Activated naive CD8-positive, alpha-beta T cell treated with anti-CD3 and anti-CD28 coated beads for 36 hours (primary cell): ENCODE measurements at places on chromosomes 11 and 22.

DNA sequence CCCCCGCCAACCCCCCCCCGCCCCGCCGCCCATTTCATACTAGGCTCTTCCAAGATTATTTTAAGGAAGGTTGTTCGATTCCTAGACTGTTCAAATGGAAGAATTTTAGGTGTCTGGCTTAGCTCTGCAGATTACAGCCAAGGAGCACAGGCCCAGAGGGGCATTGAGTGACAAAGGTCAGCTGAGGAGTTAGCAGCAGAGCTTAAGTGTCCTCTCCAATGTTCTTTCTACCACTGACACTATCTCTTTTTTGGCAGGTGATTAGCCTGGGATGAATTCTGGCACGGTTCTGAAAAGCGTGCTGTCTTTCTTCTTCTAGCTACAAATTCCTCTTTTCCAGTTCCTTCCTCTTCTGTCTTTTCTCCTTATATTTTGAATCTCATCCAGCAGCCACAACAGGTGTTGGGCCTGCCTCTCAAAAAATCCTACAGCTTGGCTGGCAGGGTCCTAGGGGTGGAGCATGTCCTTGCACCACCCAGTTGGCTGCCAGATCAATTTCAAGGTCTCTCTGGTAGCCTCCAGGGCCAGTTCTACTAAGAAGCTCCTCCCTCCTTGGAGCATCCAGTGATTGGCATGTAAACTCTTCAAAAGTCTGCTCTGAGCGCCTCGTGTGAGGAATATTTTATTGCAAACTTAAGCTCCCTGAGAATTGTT lies 23.0 kb downstream of the KCNE3 start:
- no peak for DNase-seq

DNA sequence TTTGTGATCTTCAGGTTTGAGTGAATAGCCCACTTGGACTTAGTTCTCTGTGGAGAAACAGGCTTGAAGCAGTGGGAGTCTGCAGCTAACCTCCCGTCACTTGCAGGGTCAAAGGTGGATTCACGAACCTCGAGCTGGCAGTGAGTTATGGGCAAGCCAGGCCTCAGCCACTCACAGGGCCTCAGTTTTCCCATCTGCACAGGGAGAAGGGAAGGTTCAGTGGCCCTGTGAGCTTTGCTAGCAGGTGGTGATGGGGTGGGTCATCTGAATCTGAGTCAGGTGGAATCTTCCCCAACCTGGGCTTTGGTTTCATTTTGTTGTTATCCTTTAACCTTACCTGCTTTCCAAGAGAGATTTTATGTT lies 86.6 kb upstream of the GRIK4 start:
- DNase-seq = no peak

GRCh38 chr11:68020575-68020974 lies 9.9 kb upstream of the NDUFS8 start:
- DNase-seq = no peak

GRCh38 chr11:69637941-69638871 lies 2.8 kb upstream of the CCND1 start:
- DNase-seq = no peak

- DNase-seq = no peak
These were observed 14.8 kb downstream of the PLAAT3 start for GRCh38 chr11:63599211-63600122.

GRCh38 chr11:58654908-58655296 lies 32.4 kb downstream of the CNTF start:
- no peak for DNase-seq

- no peak for DNase-seq
These were observed 173.7 kb upstream of the ANO3 start for GRCh38 chr11:26158251-26158650.

GRCh38 chr11:129230006-129230405 lies 37.9 kb upstream of the ARHGAP32 start:
- no peak for DNase-seq

DNA sequence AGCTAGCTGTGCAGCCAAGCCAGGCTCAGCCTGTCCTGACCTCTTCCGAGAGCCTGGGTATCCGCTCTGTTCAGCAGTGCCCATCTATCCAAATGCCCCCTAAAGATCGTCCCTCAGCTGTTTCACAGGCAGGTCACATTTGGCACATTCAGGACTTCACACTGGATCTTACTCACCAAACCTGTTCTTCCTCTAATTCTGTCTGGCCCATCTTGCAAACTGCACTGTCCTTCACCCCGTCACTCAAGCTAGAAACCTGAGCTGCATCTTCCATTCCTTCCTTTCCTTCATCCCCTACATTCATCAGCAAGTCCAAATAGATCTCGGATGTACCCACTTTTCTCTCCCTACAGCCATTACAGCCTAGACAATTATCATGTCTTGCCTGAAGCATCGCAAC lies 60.7 kb upstream of the CSNK2A3 start:
- DNase-seq = no peak

- DNase-seq = no peak
These were observed 12.0 kb upstream of the MUC6 start for GRCh38 chr11:1048375-1049070.

- no peak for DNase-seq
These were observed 1357.3 kb upstream of the TENM4 start for GRCh38 chr11:80798174-80798573.

- DNase-seq = peak; percentile 81
These were observed 3.6 kb upstream of the APOBEC3A start for GRCh38 chr22:38953577-38954413.

GRCh38 chr11:128420951-128421350 lies 166.4 kb downstream of the ETS1 start:
- DNase-seq = no peak

- DNase-seq = no peak
These were observed 99.8 kb downstream of the CTTN start for GRCh38 chr11:70498171-70498571.

- no peak for DNase-seq
These were observed 86.3 kb upstream of the LRRC55 start for GRCh38 chr11:57095417-57095816.

DNA sequence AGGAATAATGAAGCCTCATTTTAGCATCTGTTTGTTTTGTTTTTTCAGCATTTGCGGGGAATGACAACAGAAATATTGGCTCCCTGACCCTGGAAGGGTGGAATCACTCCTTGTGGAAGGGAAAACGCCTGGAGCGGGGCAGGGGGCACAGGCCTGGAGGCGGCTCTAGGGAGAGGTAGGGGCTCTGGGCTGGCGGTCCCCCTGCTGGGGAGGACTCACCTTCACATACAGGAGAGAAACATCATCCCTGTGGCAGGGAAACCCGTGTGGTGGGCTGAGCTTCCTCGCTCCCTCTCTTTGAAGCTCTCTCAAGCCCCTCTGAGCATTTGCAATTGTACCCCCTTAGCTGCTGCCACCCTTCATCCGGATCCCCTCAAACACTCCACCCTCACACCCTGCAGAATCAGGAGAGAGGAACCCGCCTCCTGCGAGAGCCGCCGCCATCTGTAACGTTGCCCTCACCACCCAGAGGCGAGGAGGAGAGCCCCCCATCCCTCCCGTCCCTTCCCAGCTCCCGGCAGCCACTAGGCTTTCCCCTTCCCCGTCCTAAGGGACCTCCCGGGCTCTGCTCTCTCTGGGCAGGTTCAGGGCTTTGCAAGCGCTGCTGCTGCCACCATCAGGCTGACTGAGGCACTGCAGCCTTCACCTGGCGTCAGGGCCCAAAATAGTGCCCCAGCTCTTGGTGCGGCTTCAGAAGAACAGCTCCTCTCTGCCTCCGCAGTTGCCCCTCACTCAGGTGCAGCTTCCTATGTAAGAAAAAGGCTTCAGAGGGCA lies 10.4 kb downstream of the KIRREL3 start:
- peak; percentile 51 for DNase-seq

DNA sequence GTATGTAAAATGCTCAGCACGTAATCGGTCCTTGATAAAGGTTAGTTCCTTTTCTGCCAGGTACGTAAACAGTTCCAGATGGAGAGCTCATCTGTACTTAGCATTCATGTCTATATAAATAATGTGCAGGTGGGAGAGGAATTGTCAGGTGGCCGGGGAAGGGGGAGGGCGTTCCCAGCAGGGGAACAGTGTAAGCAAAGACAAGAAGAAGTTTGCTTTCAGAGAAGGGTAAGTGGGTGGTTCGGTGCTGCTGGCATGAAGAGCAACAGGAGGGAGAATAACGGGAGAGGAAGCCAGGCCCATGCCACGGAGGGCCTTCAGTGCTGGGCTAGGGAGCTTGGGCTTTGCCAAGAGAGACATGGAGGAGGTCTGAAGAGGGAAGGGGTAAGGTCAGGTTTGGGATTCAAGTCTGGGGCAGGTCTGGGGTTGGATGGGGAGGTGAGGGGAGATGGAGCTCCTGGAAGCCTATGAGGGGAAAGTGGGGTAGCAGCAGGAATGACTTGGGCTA lies 11.4 kb upstream of the WNT11 start:
- DNase-seq = no peak

DNA sequence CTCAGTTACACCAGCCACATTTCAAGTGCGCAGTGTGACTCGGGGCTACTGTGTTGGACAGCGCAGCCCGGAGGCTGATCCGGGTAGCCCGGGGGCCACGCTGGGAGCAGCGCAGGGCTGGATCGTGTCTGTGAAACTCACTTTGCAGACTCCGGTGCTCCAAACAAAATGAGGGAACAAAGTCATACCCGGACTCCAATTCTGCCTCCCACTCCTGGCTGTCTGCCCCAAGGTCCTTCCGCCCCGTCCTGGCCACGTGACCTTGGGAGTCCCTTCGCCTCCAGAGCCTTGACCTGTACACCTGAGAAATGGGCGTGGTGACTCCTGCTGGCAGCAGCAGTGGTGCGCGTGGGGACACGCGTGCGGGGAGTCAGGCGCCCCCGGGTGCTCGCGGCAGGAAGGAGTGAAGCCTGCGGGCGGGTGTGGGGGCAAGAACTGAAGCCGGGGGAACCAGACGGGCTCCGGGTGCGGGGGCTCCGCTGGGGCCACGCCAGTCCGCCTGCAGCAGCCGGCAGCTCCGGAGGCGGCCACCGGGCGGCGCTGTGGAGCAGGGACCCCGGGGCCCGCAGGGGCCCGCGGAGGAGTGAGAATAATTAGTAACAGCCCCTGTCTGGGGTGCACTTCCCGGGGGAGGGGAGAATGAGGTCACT lies 42.4 kb downstream of the KCNJ4 start:
- peak; percentile 68 for DNase-seq

DNA sequence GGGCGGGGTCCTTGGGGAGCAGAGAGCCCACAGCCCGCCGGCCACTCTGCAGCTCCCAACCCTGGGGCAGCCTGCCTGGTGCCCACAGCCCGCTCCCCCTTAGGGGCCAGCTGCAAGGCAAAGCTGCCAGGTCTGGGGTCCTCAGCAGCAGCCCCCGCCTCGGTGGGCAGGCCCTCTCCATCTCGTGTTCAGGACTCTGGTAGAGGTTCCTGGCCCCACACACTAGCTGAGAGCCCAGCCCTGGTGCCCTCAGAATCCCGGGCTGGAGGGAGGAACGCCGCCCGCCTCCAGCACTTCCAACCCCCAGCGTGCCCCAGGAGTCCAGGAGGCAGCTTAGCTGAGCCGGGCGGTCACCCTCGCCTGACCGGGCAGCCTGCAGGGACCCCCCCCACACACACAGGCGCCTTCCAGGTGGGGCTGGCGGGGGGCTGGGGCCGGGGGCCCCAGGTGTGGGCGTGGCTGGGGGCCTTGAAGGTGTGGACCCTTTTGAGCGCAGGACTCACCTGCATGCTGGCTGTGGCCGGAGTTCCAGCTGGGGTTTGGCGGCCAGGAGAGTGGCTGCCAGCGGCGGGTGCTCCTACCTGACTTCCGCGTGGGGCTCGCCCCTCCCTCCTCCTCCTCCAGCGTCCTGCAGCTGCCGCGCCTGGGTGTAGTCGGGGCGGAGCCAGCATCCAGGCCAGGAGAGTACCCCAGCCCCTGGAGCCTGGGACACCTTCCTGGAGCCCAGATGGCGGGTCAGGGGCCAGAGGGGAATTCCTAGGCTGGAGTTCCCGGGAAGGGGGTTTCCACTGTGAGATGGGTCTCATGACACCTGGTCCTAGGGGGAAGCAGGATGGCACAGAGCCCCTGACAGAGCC lies at the start of gene ANO9:
Gene ANO9, minus strand, starts transcription at position 594 of the 857 bp plus-strand sequence. Its CDS starts 85 bp downstream, at position 509.
- peak; percentile 73 for DNase-seq

- no peak for DNase-seq
These were observed 3.8 kb upstream of the RHOD start for GRCh38 chr11:67052891-67053290.

GRCh38 chr11:96185220-96185768 lies 157.7 kb downstream of the MAML2 start:
- DNase-seq = no peak

DNA sequence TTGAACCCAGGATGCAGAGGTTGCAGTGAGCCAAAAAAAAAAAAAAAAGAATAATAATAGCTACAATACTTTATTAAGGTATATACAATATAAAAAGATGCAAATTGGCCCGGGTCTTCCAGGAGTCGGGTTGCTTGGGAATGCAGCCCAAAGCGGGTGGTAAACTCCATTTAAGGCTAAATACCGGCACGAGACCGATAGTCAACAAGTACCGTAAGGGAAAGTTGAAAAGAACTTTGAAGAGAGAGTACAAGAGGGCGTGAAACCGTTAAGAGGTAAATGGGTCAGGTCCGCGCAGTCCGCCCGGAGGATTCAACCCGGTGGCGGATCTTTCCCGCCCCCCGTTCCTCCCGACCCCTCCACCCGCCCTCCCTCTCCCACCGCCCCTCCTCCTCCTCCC lies 143.3 kb downstream of the DLG2 start:
- no peak for DNase-seq

- no peak for DNase-seq
These were observed 13.3 kb upstream of the TP53I11 start for GRCh38 chr11:44963948-44964347.
